Hippocampal formation (tissue), 2 donors: ENCODE measurements at places on chromosomes 7 and 10.

DNA sequence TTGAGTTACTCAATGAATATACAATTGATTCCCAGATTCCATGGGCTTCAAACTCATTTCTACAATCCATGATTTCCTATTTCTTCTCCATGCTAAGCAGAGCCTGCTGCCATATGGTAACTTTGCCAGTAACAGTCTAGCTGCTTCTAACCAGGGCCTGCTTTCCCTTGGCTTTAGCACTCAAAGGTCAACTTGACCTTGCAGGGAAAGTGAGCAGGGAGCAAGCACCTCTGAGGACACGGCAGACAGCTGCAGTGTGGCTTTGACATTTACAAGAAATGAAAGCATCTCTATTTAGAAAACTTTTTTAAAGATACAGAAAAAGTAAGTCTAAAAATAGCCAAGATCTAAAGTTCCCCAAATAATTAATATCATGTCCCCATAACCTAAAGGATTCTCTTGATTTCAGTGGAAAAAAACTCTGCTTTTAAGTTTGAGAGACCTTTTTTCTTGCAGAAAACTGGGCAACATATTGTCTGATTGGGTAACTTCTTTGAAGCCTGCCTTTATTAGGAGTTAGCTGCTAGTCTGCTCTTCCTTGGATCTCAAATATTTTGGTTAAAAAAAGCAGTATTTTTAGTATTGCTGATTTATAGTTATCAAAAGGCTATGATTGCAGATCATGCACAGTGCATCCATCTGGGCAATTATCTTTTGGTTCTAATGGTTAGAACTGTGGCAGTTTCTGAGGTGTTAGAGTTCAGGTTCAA lies 257.9 kb downstream of the AHR start:
- no peak for DNase-seq

GRCh38 chr10:21495002-21495751 lies 30.3 kb downstream of the SKIDA1 start:
- no peak for DNase-seq

GRCh38 chr7:25626451-25627131 lies 398.3 kb upstream of the NPVF start:
- DNase-seq, result no peak

DNA sequence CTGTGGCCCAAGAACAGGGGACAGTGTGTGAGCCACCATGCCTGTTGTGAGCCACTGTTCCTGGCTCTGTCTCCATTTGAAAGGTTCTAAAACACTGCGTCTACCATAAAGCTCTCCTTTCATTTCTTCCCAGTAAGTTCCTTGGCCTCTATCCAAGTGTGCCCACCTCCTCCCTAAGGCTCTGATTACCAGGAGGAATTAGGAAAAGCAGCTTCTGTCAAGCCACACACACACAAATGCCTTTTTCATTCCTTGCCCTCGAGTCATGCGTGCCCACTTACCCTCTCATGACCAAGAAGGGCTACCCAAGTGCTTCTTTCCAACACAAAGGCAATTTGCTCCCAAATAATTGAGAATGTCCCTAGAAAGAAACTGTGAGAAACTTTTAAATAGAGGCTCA lies 70.8 kb upstream of the PARD3 start:
- DNase-seq, result no peak

DNA sequence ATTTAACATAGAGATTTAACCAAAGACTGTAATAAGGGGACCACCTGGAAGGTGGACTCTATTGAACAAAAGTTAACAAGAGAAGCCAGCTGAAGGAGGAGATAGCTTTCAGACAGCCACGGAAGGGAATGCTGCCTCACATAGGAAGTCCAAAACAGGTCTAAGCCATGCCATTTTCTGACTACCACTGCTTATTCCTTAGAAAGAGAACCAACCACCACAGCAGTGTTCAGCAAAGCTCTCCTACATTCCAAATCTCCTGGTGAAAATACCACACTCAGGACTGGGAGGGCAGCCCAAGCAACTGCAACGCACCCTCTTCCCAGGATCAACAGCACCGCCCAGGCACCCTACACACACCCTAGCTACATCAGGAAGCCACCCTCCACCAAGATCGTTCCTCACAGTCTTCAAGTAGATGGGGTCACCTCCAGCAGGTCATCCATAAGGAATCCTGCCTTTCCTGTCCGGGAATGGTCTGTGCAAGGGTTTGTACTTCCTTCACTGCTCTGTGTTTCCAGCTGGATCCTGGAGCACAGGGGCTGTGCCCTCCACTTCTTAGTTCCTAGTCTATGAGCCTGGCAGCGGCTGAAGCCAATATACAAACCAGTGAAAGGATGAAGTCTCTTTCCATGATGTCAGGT lies 2.5 kb downstream of the KIAA1549 start:
- DNase-seq, result no peak

GRCh38 chr7:108535257-108535656 lies 9.3 kb upstream of the PNPLA8 start:
- DNase-seq, result no peak

DNA sequence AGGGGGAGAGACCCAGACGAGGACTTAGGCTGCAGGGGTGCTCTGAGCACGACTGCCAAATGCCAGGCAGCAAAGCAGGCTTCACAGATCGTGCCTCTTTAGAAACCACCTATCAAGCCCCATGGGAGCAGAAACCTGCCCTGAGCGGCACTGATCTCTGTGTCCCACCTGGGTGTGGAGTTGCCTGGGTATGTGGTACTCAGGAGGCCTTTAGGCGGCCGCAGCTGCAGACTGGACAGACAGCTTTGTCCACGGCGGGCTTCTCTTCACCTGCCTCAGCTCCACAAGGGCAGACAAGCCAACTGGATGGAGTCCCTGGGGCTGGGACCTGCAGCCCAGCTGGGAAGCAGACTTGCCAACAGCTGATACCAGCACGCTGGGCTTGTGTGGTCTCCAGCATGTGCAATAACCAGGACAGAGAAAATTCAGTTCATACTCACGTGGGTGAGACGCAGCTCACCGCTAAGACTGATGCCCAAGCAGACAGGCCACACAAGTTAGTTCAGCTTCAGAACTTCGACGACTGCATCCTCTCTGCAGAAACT lies 163.2 kb downstream of the EBF3 start:
- DNase-seq, result no peak

- no peak for DNase-seq
Measured at GRCh38 chr10:33333260-33334101, 986 bp downstream of the NRP1 start.

DNA sequence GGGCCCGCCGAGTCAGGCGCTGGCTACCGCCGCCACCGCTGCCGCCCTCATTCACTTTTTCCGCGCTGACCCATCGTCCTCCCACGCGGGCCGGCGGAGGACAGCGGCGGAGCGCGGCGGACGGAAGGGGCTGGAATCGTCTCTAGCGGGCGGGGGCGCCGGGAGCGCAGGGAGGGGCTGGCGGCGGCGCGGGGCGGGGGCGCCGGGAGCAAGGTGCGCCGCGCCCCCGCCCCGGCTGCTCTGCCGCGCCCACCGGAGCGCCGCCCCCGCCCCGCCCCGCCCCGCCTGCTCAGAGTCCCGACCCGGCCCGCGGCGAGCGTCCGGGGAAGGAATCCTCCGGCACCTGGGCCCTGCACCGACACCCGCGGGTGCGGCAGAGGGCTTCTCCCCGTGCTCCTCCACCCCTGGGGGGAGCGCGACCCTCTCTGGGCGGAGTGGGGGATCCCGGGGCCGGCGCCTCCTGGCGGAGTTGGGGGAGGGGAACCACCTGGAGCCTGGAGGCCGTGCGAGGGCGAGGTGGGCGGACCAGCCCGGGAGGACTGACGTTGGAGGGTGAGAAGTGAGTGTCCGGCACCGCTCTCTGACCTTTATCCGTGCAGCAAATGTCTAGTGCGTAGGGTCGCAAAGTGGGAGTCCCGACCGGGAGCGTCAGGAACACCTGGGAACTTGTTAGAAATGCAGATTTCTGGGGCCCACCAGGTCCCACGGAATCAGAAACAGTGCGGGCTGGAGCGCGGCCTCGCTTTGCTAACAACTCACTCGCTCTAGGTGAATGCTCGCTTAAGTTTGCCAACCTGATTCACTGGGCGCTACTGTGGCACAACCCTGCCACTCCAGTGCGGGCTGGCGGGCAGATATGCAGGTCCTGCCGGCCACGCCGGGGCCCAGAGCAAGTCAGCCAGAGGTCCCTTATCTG lies at the start of gene COBL:
TSS of gene COBL (minus strand) at position 144 of the 916 bp plus-strand sequence. CDS start 176 bp downstream, outside the sequence.
- DNase-seq, result no peak

DNA sequence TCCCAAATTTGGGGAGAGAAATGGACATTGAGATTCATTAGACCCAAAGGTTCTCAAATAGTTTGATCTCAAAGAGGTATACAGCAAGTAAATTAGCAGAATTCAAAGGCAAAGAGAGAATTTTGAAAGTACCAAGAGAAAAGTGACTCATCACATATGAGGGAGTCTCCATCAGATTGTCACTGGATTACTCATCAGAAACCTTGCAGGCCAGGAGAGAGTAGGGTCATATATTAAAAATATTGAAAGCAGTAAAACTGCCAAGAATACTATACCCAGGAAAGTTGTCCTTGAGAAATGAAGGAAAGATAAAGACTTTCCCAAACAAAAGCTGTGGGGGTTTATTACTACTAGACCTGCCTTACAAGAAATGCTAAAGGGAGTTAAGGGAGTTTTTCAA lies 140.6 kb downstream of the TMEM168 start:
- DNase-seq, result no peak

- DNase-seq, result no peak
Measured at GRCh38 chr10:132461683-132462231, 64.8 kb downstream of the PWWP2B start.

- no peak for DNase-seq
Measured at GRCh38 chr10:97896756-97897358, 47.2 kb downstream of the GOLGA7B start.

GRCh38 chr7:3154881-3155494 lies 111.3 kb upstream of the CARD11 start:
- DNase-seq, result no peak

GRCh38 chr7:100752994-100753393 lies 19.6 kb downstream of the ZAN start:
- no peak for DNase-seq

DNA sequence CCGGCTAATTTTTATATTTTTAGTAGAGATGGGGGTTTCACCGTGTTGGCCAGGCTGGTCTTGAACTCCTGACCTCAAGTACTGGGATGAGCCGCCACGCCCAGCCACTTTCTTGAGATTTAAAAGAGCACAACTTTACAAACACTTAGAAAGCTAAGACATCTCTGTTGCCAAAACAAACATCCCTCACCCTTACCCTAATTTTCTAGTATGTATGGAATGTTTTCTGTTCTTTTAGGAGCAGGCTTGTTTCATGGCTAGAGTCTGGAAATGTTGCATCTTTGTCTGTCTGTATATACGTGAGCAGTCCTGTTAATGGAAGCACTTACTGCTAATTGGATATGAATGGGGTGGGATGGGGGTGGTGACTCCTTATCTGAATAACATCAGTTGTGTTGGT lies 2.9 kb downstream of the OLAH start:
- DNase-seq, result no peak

GRCh38 chr7:40909346-40909980 lies 774.7 kb downstream of the SUGCT start:
- DNase-seq, result no peak

DNA sequence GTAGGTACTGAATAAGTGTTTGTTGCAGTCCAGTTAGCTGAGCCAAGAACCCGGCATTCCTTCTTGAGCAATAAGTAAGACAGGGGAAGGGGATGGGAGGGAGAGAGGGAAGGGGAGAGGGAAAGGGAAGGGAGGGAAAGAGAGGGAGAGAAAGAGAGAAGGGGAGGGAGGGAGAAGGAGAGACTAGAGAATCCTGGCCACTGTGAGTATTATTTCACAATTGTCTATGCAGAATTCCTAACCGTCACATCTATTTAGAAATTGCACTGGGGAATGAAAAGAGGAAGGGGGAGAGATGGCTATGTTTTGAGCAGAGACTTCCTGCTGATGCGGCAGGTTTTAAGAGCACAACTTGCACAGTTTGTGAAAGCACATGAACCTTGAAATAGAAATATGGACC lies 251.4 kb upstream of the ZMIZ1 start:
- DNase-seq, result no peak

GRCh38 chr7:37663693-37664092 lies 19.9 kb upstream of the GPR141 start:
- DNase-seq, result no peak

DNA sequence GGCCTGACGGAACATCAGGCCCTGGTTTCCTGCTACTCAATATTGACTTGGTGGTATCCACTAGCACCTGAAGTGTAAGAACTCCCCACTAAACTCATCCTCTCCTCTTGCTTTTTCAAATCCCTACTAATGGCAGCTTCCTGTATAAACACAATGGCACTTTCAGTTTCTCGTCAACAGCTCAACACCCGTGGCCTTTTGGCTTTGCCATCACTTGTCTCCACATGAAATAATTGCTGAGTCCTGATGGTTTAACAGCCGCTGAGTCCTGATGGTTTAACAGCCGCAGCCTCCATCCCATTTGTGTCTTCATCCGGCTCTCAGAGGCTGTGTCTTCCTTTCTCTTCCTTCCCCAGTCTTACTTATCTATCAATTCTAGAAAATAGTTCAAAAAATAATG lies 261.4 kb upstream of the PITRM1 start:
- no peak for DNase-seq

- DNase-seq, result no peak
Measured at GRCh38 chr7:23713285-23714149, 3.5 kb downstream of the STK31 start.

DNA sequence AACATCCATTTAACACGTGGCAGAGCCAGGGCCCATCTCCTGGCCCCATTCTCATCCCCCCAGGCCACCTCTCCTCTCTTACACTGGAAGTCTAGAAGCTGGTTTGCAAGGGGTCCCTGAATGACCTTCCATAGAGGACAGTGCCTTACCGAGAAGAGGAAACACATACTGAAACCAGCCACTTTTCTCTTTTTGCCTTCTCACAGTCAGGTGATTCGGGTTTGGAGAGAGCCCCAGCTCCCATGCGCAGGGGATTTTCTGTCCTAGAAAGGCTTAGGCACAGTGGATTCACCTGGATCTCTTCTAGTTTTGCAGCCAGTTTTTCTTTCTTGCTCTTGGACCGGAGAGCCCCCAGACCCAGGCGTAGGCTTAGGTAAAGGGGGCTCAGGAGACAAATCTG lies 334.1 kb upstream of the C7orf33 start:
- DNase-seq, result no peak

- DNase-seq, result no peak
Measured at GRCh38 chr10:132681858-132682755, 103.8 kb downstream of the NKX6-2 start.

GRCh38 chr7:155208681-155209477 lies 88.8 kb upstream of the INSIG1 start:
- DNase-seq, result no peak

DNA sequence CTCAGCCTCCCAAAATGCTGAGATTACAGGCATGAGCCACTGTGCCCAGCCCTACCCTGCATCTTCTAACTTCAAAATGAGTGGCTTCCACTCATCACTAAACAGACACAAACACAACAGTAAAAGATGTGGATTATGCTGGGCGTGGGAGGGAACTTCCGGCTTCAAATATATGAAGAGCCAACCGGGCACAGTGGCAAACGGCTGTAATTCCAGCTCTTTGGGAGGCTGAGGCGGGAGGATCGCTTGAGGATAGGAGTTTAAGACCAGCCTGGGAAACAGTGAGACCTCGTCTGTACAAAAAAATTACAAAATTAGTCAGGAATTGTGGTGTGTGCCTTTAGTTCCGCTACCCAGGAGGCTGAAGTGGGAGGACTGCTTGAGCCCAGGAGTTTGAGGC lies 92.2 kb upstream of the GNA12 start:
- no peak for DNase-seq
